ENCODE measurements at places on chromosomes 12 and 14.
A peak's percentile ranks its signal among the peaks of the same experiment; 100 is the strongest.

DNA sequence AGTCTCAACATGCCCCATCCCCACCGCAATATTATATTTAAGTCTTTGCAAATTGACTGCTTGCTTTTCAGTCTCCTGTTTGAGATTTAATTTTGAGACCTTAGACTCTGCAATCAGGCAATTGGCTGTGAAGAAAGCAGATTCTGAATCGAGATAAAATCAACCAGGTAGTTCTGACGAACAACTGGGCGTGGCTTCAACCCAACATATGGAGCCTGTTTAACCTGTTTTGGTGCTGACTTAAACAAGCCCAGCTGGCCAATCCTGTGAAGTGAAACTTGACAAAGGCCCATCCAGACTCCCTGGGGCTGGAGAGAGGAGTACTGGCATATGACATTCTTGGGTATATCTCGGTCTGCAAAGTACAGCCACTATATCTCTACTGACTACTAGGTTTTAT lies 9.8 kb upstream of the CIPC start:
- peak; percentile 24 for DNase-seq

GRCh38 chr14:31781578-31781977 lies 220.4 kb downstream of the NUBPL start:
- DNase-seq, result no peak

GRCh38 chr12:132522592-132523380 lies 32.8 kb downstream of the FBRSL1 start:
- no peak for DNase-seq

- DNase-seq, result no peak
Observed at GRCh38 chr12:116257215-116257614, 20.3 kb downstream of the MED13L start.

GRCh38 chr12:104475271-104475670 lies 18.5 kb downstream of the CHST11 start:
- no peak for DNase-seq

DNA sequence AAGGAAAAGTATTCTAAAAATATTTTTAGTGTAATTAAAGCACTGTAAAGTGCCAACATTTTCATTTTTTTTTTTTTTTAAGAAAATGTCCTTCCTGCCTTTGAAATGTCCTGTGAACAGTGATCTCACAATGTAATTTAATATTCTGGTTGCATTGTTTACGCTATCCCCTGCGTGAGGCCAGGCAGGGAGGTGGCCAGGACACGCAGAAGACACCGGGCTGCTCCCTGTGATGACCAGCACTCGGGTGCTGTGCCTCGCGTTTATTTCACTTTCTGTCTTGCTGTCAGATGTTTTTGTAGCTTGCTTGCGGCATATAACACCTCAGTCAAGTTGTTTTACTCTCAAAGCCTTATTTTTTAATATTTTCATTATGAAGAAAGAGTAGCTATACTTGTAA lies 18.5 kb downstream of the PIWIL1 start:
- DNase-seq, result no peak

GRCh38 chr12:112168561-112168971 lies 43.2 kb downstream of the TRAFD1 start:
- DNase-seq, result no peak

GRCh38 chr14:59262717-59263454 lies 74.4 kb downstream of the DAAM1 start:
- no peak for DNase-seq

- DNase-seq, result no peak
Observed at GRCh38 chr12:115687094-115687493, 590.4 kb downstream of the MED13L start.

DNA sequence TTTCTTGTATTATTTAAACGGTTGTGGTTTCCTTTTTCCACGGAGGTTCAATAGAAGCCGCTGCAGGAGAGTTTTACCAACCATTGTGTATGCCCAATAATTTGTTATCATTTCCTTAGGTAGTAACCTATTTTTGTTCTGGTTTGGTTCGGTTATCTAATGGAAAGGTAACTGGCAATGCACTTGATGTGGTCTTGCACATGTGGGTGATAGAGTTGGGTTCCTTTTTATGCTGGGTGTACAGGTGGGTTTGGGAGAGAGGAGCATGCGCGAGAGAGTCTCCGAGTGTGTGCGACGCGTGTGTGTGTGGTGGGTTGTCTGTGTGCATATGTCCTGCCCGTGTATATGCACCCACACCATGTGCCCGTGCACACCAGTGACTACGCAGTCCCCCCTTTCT lies 102.7 kb upstream of the FKBP4 start:
- no peak for DNase-seq

- no peak for DNase-seq
Observed at GRCh38 chr12:87953256-87953860, 75.8 kb downstream of the C12orf50 start.

GRCh38 chr14:104499784-104500760 lies 79.5 kb upstream of the C14orf180 start:
- DNase-seq, result no peak

- no peak for DNase-seq
Observed at GRCh38 chr12:3253682-3254275, 176.6 kb downstream of the TSPAN9 start.

DNA sequence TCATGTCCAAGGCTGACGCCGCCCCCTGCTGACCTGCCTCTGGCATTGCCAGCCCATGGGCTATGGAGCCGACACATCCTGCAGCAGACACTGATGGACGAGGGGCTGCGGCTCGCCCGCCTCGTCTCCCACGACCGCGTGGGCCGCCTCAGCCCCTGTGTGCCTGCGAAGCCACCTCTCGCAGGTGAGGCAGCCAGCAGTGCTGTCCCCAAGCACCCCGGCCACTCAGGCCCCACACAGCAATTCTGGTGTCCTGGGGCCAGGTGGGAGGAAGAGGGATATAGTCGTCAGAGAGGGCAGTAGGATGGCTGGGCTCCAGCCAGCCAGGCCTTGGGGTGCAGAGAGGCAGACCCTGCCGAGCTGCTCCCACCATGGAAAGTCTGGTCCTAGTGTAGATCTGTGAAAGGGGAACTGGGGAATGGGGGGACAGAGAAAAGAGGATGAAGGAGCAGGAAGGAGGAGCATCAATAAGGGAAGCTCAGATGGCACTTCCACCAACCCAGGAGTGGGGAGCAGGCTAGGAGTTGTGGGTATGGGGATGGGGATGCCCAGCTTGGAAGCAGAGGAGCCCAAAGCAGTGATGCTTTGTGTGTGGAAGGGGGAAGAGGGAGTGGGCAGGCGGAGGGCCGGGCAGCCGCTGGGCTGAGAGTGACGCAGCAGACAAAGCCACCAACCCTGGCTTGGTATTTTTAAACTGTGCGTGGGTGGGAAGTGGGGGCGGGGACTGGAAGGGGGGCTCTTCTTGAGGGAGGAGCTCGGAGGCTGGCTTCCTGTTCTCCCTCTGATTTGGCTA lies 4.7 kb downstream of the NAB2 start:
- DNase-seq, result no peak

DNA sequence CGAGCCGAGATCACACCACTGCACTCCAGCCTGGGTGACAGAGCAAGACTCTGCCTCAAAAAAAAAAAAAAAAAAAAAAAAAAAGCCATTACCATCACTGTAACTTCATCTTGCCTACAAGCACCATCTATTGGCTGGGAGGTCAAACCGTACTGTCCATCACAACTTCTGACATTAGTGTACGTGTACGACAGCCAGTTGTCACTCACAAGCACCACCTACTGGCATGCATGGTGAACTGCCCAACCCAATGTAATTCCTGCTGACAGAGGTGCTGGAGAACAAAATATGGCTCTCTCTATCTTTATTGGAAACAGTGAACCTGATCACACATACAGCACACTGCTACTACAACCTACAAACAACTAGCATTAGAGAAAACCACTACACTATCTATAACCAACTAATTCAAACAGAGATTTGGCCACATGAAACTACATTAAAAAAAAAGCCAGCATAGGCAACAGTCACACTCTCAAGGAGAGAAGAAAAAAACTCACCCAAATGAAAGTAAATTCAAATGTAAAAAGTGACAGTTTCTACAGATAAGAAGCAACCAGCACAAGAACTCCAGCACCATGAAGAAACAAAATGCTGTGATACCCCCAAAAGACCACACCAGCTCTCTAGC lies 82.3 kb downstream of the PUS7L start:
- DNase-seq, result peak; percentile 34

DNA sequence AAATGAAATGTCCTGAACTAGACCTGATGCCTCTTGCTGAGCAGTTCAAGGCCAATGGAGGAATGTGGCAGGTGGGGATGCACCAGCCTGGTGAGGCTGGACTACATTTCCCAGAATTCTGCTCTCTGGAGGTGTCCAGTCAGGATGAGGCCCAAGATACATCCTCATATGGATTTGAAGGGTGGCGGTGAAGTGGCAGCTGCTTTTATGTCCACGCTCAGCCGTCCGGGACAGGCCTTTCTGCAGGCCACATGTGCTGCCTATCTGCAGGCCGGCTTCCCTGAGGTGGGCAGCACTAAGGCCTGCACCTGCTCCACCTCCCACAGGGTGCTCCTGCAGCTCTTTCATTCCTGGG lies 230.2 kb downstream of the BCL11B start:
- DNase-seq, result no peak

DNA sequence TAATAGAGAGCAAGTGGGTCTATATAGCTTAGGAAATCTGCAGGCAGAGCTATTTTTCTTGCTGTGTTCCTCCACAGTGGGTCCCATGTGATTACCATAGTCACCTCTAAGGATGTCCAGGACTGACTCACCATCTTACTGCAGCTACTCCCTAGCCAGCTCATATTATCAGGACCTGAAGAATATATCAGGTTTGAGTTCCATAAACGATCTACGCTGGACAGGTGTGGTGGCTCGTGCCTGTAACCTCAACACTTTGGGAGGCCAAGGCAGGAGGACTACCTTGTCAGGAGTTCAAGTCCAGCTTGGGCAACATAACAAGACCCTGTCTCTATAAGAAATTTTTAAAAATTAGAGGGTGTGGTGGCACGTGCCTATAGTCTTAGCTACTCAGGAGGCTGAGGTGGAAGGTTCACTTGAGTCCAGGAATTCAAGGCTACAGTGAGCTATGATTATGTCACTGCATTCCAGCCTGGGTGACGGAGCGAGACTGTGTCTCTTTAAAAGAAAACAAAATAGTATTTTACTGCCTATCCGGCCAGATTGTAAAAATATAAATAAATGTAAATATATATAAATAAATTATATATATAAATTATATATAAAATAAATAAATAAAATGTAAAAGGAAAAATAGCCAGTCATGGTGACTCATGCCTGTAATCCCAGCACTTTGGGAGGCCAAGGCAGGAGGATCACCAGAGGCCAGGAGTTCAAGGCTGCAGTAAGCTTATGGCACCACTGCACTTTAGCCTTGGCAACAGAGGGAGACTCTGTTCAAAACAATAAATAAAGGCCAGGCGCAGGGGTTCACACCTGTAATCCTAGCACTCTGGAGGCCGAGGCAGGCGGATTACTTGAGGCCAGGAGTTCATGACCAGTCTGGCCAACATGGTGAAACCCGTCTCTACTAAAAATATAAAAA lies 6.9 kb upstream of the SPRYD4 start:
- DNase-seq, result no peak

- DNase-seq, result no peak
Observed at GRCh38 chr14:99945732-99946651, 119.2 kb upstream of the EVL start.

GRCh38 chr12:122834104-122834920 lies 945 bp upstream of the HIP1R start:
- DNase-seq, result no peak

GRCh38 chr12:26378711-26379110 lies 183.3 kb downstream of the SSPN start:
- no peak for DNase-seq

DNA sequence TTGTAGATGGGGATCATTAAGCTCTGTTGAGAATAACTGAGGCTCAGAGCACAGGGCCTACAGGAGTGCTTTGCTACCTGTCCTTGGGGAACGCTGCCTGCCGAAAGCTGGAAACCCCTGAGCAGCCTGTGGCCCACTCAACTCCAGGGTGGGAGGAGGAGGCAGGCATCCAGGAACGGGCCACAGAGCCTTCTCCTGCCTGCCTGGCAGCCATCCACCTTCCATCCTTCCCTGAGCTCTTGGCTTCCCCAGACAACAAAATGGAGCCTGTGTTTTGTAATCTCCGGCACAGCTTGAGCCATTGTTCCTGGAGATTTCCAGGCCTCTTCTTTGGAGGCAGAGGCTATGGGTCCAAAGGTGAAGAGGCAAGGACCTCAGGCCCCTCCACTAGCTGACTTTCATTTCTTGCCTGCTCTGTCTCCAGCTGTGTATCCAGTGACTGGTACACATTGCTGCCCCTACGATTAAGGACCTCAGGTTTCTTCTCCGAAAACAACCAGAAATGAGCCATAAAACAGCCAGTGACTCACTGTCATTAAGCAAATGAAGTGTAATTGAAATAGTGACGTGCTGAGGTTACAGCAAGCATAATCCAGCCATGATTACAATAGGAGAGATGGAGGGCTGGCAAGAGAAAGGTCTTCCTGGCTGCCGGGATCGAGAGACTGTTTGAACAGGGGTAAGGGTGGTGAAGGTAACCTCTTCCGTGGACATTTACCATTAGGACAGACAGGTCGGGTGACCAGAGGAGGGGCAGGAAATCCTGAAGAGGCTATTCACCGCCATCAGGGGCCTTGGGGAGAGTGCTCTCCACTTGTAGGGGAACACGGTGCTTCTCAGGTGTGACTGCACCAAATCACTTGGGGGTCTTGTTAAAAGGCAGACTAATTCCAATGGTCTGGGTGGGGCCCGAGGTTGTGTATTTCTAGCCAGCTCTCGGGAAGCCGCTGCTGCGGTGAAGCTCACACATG lies 56.3 kb upstream of the KCNA5 start:
- DNase-seq, result no peak

GRCh38 chr12:43210485-43211192 lies 341.4 kb downstream of the ADAMTS20 start:
- DNase-seq, result no peak

DNA sequence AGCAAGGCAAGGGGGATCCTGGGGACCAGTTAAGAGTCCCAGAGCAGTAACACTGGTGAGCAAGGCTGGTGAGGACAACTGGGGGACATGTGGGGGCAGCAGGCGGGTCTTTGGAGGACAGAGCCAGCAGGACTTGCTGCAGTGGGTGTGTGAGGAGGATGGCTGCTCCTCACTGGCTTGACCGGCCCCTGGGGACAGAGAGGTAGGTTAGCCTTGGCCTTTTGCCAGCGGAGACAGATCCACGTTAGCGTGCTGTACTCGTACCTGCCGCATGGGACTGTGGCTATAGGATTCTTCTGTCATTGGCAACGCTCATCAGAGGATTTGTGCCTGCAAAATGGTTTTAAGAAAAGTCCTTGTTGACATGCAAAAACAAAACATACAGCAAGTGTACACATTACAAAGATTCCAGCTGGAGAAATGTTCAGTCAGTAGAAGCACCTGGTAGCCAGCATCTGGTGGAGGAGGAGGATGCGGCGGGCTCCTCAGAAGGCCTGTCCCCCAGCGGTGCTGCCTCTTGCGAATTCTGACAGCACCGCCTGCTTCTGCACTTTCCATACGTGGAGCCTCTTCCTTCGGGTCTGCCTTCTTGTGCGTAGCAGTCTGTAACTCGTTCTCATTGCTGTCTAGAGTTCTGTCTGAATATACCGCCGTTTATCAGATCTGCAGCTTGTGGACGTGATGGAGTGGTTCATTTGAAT lies 91.3 kb downstream of the EP400 start:
- DNase-seq, result no peak

DNA sequence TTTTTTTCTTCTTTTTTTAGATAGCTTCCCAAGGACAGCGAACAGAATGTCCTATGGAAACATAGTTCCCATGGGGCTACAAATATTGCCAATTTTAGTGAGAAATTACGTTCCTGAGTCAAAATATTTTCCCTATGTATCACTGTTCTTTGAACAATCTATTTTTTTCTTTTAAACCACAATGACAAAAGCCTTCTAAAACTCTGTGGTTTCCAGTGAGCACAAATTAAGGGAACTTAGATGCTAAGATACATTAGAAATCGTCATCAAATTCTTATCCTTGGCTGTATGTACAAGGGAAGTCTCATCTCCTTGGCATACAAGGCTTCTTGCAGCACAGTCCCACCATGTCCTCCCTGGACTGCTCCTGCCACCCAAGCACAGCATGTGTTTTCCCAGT lies 17.9 kb downstream of the CPM start:
- DNase-seq, result no peak
